CD8-positive, alpha-beta memory T cell (primary cell): ENCODE measurements at places on chromosomes 13 and 19. TPM values are rescaled to one million over a fixed set of nuclear protein-coding genes. Genes with fewer than 3 reads are reported as not detected.

FFAR2 gene
- total RNA-seq: not detected

SCN1B gene
- 1.1 TPM for total RNA-seq

NTF4 gene
- total RNA-seq: not detected

OR7G2 gene
- not detected for total RNA-seq

DNA sequence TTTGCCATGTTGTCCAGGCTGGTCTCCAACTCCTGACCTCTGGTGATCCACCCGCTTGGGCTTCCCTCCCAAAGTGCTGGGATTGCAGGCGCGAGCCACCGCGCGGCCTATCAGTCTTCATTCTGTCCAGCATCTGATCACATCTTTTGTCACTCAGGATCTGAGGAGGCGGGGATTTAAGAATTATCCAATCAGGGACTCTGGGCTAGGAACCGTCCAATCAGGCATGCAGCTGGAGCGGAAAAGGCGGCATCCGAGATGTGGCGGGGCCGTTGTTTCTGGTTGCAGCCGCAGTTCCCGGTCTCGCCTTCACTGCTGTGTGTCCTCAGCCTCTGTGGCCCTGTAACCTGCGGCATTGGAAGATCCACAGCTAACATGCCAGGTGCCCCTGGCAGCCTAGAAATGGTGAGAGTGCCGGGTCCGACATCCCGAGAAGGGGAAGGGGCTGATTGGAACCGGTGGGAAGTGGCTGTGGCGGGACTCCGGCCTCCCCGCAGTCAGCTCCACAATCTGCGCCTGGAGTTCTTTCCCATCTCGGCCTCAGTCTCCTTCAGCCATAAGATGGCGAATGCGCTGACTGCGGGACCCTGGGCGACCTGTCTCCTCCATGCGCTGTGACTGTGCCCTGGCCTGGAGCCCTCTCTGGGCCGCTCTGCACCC, at the start of gene ZNF729:
ZNF729 (plus strand) TSS at position 291 of the 660 bp plus-strand sequence; CDS start at position 376, 85 bp downstream.
- no peaks in the 10 kb centered on the region for H3K36me3 ChIP-seq
- DNase-seq: no peak
- H3K27ac ChIP-seq: no peak within 1 kb of the TSS
- H3K4me3 ChIP-seq: no peak within 1 kb of the TSS
- no peaks in the 10 kb centered on the region for H3K4me1 ChIP-seq
